ENCODE measurements at places on chromosomes 13 and 19.
A peak's percentile ranks its signal among the peaks of the same experiment; 100 is the strongest.

GRCh38 chr13:21549633-21550032 is 54.3 kb downstream of the MICU2 start:
- no peak for DNase-seq

DNA sequence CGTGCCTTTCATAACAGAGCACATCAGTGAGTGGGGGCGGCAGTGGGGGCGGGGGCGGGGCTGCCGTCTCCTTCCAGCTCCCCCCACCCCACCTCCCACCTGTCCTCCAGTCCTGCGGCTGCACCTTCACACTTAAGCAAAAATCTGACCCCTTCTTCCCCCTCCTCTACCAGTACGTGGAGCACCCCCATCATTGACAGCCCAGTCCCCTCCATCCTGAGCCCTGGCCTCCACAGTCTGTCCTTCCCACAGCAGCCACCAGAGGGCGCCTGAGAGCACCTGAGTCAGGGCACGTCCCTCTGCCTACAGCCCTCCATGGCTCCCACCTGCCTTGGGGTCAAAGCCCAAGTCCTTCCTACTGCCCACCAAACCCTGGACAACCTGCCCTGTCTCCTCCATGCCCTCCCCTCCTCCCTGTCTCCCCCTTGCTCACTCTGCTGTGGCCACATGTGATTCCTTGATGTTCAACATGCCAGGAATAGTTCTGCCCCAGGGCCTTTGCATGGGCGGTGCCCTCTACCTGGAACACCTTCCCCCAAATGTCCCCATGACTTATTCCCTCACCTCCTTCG is 4.0 kb downstream of the EBI3 start:
- DNase-seq: no peak

DNA sequence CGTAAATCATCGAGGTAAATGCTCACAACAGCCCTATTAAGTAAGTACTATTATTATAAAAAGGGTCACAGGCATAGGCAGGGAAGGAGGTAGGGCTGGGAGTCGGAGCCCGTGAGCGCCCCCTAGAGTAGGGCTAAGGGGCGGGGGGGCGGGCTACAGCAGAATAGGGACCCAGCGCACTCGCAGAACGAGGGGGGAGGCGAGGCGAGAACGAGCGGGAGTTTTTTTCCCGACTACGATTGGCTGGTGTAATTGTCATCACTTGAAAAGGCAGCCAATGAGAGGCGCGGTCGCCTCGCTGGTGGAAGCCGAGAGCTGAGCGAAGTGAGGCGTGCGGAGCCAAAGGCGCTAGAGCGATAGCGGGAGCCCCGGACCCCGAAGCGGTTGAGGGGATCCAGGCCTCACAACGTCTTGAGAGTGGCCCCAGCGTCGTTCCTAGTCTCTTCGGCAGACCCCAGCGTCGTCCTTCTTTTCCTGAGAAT is 24.2 kb downstream of the KEAP1 start:
- peak; percentile 27 for DNase-seq

GRCh38 chr13:43116242-43116641 is 92.9 kb downstream of the DNAJC15 start:
- no peak for DNase-seq

- DNase-seq: no peak
Measured at GRCh38 chr19:40457953-40458596, 7.5 kb downstream of the BLVRB start.

DNA sequence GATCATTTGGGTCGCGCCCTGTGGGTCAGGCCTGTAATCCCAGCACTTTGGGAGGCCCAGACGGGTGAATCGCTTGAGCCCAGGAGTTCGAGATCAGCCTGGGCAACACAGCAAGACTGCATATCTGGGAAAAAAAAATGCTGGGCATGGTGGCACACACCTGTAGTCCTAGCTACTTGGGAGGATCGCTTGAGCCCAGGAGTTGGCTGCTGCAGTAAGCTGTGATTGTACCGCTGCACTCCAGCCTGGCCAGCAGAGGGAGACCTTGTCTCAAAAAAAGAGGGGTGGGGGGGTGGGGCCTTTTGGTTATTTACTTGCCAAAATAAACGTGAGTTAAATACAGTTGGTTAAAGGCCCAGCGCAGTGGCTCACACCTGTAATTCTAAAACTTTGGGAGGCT is 9.8 kb upstream of the ZNF544 start:
- DNase-seq: no peak

DNA sequence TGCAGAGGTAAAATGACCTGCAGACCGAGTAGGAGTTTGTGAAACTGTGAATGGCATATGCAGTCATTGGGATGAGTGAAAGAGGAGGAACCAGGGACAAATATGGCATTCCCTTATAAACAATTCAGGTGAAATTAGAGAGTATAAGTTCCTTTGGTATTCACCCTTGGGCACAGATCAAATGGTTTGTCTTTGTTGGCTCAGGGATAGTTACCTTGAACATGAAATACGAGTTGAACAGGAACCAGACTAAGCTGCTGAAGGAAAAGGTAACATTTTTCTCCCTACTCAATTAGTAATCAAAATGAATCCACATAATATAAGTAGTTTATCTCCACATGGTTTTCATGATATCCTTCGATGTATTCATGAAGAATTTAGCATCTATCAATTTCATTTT is 50.5 kb downstream of the SLITRK1 start:
- DNase-seq: no peak

- DNase-seq: no peak
Measured at GRCh38 chr19:11291991-11292390, 4.0 kb upstream of the TSPAN16 start.

GRCh38 chr19:40682431-40682964 is 8.0 kb downstream of the NUMBL start:
- no peak for DNase-seq

GRCh38 chr19:12656899-12657571 is 9.5 kb downstream of the MAN2B1 start:
- DNase-seq: no peak

GRCh38 chr13:105220063-105220462 is 1315.4 kb downstream of the EFNB2 start:
- DNase-seq: no peak

- no peak for DNase-seq
Measured at GRCh38 chr19:39997638-39998216, 867 bp downstream of the ZNF546 start.

DNA sequence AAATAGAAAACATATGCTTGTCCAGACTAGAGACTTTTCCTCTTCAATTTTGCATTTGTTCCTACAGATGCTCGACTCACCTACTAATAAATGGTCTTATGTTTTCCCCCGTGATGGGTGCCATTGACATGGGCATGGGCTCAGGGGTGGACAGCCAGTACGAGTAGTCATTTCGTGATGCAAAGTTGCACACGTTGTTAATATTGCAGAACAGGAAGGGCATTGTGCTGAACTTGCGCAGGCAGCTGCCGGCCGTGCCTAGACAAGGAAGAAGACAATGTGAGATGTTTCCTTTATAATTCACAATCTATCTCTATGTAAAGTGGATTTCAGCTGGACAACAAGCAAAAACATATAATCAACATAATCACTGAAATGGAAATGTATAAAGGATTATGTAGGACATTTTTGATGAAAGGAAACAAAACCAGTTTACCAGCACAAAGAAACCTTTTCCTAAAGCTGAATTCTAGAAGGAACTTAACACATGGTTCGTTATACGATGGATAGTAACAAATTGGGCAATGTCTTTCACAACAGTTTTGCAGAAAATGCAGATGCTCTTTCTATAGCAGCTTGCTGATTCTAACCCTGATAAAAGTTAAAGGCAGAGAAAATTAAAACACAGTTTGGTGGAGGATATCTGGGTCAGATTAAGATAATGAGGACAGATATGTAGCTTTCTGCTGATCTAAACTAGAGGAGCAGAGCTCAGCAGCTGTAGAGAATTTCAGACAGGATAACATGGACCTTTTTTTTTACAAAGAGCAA is 145.7 kb downstream of the COL4A1 start:
- DNase-seq: no peak

DNA sequence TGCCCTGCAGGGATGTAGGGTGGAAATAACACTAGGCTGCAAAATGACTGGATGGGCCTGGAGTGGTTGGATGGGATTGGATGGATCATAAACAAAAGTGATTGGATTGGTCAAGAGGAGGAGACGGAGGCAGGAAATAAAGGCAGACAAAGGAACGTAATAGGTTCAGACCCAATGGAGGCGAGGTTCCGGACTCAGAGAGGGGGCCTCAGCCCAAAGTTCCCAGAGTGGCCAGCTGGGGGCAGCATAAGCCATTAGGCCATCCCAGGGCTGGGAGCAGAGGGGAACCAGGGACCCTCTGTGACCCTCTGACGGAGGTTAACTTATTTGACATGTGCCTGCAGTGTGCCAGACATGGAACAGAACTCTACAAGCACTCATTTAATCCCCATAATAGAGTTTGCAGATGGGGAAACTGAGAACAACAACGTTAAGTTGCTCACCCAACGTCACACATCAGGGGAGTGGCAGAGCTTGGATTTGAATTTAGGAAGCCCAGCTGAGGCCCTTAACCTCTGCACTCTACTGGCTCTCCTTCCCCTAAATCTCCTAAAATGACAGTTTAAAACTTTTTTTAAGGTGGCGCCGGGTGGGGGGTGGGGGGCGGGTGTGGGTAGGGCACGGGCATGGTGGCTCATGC is 15.3 kb upstream of the MAP1S start:
- no peak for DNase-seq

DNA sequence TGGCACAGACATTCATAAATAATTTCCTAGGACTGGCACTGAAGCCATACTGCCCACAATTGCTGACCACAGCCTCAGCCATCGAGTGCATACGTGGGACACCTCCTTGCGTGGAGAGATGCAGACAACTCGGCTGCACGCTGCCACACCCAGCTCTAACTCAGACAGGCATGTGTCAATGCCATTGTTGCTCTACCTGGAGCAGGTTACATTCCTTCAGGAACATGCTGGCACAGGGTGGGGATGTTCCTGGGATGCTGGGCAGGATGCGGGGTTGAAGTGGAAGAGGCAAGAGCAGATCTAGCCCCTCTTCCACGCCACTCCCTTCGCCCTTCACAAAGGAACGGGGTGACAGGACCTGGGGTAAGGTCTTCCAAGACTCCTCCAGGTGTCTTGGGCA is 24.2 kb upstream of the SLC35E1 start:
- no peak for DNase-seq

DNA sequence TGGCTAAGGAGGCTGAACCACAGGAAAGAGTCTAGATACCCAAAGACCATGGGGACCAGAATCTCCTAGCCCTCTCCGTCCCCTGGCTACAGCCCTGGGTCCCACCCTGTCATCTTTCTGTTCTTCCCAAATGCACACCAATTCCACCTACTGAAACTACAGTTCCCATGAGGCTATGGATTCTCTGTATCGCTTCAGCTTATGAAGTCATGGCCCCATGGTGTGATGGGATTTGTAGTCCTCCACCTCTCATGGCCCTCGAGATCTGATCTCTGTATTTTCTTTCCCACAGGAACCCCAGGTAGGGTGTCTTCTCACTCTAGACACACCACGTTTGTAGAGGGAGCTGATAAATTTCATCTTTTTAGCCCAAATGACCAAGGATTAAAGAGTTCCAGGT is 11.8 kb downstream of the PTPRH start:
- no peak for DNase-seq

GRCh38 chr13:94947965-94948371 is 235.6 kb upstream of the SOX21 start:
- DNase-seq: no peak

GRCh38 chr19:17499648-17500446 is 11.6 kb upstream of the PGLS start:
- DNase-seq: no peak

DNA sequence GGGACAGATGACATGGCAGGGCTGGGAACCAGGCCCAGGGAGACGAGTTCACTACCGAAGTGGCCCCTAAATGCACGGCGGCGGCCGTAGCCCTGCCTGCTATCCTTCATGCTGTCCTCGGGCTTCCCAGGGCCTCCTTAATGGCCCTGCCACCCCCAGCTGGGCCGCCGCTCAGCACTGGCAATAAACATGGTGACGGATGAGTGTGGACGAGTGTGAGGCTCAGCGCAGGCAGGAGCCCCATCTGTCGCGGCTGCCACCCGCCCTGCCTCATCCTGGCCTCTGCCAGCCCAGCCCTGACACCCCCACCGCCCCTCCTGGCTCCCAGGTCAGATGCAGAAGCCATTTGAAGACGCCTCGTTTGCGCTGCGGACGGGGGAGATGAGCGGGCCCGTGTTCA is 13.6 kb downstream of the PIN1 start:
- DNase-seq: peak; percentile 32

DNA sequence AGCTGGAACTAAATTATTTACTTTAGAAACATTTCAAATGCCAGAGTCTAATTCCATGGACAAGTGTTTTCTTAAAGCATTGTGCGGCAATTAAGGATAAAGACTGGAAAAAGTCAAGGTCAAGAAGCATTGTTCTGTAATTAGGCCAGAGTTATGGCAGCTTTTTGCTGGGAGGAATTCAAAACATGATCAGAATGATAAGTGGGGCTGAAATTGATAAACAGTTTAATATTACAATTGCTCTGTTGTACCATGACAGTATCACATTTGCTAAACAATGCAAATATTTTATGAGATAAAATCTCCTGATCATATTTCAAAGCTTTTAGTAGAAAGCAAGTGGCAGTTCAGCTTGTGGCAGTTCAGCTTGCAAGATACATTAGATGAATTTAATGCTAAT is 513.7 kb downstream of the GPC6 start:
- DNase-seq: no peak

DNA sequence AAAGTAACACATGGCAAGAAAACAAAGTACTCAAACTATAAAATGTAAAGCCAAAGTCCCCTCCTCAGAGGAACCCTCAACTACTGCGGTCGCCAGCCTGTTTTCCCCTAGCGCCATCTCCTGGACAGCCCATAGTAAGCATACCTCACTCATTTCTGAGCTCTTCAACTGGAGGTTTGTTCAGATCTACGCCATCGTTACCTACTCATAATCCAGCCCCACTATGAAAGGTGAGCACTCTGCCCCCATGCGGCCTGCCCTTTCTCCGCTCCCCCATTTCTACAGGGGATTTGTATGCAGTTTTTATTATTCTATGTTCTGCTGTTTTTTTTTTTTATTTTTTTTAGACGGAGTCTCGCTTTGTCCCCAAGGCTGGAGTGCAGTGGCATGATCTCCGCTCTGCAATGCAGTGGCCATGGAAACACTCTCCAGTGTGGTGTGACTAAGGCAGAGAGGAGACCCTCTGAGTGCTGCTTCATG is 26.2 kb downstream of the OPA3 start:
- no peak for DNase-seq

DNA sequence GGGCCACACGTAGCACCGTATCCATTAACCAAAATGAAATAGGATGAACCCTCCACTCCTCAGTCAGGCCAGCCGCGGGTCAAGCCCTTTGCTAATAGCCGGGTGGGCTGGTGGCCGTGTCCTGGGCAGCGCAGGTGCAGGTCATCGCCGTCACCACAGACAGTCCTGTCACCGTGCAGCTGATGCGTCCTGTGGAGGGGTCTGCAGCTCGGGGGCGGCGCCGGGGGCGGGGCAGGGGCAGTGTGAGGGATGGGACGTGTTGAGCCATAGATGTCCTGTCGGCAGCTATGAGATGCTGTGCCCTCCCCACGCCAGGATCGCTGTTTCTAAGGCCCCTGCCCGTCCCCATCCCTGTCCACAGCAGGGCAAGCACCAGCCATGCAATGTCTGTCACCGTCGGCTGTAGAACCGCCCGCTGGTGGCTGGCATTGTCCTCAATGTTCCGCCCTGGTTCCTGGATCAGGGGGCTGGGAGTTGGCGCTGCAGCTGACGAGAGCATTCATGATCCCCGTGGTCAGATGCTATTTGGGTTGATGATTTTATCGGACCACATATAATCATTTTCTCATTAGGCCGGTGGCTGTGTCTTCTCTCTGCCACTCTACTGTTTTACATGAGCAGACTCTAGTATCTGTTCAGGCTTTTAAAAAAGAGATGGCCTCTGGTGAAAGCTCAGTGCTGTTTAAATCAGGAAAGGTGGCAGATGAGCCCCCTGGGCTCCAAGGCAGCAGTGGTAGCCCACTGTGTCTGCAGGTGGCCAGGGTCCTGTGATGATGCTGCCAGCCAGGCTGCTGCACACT is 126.1 kb downstream of the KDM4B start:
- DNase-seq: no peak

Measured in cerebellar nuclear complex (tissue), 1 donor.